ENCODE measurements at places on chromosomes 1 and 21.

DNA sequence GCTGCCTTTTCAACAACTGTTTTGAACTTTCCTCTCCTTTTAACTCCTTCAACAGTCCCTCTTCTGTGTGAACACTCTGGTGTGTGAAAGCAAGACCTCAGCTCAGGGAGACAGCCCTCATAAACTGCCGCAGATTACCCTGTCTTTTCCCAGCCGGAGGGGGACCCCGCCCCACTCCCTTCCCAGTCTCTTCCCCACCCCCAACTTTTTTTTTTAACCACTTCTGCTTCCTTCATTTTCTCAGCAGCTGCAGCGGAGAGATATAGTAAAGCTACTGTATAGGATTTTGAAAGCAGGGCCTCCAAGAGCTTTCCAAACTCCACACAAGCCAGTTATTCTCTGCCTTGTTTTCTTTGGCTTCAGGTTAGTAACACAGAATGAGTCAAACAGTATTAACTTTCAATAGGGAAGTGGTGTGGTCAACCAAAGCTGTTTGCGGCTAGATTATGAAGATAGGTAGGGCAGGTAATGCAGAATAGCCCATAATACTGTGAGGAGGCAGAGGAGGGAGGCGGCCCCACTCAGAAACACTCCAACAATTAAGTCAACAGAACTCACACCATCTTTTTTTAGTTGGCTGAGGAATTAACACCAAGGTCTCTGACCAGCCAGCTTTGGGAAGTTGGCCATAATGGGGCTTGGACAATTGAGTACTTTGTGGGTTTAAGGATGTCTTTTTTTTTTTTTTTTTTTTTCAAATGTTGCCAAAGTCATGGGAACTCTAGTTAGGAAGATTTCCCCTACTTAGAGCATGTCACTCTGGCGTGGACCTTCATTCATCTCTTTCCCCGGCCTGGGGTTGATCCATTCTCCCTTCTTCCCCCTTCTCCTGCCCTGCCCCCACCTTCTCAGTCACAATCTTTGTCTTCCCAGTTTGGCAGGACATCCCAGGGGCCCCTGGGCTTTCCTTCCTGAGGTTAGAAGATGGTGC lies 177.0 kb downstream of the CLIC6 start:
- DNase-seq: peak; percentile 66

DNA sequence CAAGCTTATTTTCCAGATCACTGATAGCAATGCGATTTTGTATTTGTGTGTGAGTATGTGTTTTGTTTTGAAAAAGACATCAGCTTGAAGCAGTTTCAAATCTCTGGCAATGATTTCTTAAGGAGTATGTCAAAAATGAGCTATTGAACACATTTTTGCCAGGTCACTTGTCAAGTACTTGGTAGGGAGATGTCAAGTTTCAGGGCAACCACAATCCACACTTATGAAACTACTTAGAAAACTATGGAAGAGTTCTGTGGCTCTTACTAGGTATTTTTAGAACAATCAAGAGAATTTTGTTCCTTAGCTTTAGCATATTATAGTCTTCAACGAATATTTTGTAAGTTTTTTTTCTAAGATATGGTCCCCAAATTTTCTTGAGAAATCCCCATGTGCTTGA lies 318.8 kb upstream of the ZRANB2 start:
- no peak for DNase-seq

- no peak for DNase-seq
These were observed 59.5 kb downstream of the CASZ1 start for GRCh38 chr1:10736634-10737586.

DNA sequence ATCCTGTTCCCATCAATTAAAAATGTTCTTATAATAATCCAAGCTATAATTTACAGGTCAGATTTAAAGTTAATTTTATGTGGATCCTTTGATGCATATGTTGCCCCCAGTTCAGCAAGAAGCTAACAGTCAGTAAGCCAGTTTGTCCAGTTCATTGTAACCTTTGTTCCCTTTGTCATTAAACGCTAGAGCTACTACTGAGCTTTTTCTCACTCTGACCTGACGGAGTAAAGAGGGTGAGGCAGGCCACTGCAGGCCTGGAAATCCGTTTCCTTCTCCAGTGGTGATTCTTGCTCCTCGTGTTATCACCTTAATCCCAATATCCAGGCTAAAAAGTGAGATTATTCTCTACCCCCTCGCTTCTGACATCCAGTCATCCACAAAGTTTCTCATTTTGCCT lies 10.2 kb downstream of the YBX1 start:
- DNase-seq: no peak

Data from left hindlimb (tissue), 1 donor.